Right atrium auricular region (tissue), 2 donors: ENCODE measurements at places on chromosomes 1 and 21.

GRCh38 chr1:164622068-164622845, 63.3 kb downstream of the PBX1 start:
- no peak for DNase-seq

- no peak for DNase-seq
Observed at GRCh38 chr1:167367705-167368104, 147.0 kb downstream of the POU2F1 start.

DNA sequence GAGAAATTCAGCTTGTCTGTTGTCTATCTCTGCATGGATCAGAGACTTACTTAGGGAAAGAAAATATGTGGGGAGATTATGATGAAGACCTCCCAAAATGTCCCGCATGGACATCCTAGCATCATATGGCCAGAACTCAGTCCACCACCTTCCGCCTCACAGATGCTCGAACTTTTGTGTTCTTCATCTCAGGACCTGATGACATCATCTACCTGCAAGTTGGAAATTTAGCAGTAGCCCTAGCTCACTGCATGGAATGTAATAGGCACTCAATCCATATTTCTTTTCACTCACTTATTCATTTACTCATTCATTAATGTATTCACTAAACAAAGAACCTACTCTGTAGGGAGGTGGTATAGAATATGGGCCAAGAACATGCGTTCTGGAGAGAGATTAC, 96.8 kb downstream of the CLIC6 start:
- no peak for DNase-seq

DNA sequence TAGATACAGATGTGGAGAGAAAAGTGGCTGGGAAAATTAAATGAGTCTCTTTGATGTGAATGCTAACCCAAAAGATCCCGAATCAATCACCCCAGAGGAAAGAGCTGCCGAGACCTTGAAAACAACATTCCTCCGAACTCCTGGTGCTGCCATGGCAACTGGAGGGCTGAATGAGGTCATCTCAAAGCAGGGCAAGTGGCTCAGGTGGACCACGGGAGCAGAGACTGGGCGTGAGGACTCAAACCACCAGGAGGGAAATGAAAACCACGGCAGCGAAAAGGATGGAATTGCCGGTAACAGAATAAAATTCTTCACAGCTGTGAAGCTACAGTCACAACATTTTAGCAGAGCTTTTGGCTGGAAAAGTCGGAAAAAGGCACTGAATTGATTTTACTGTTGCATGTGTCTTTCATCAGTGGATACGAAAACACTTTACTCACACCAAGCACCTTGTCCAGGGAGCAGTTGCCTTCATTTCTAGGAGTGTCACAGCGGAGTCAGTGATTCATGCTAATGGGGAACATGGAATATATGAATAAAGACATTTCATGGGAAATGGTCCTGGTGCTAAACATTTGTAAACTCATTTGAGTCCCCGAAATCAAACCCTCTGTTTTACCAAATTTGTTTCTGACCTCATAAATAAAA, 23.2 kb upstream of the BECN2 start:
- no peak for DNase-seq

DNA sequence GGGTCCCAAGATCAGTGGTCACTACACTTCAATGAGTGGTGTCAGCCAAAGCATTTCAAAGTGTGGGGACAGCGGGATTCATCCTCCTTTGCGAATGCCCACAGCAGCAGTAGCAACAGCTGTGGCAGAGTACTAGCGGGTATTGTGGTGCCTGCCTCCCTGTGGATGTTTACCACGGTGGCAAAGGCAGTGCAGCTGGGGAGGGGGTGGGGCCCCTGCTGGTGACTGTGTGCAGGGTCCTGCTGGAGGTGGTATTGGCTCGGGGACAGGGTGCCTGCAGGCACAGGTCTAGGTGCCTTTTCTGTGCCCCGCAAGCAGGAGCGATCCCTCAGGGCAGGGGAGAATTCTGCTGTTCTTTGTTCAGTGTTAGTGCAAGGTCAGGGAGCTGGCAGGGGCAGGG, 415.7 kb downstream of the USP25 start:
- no peak for DNase-seq

DNA sequence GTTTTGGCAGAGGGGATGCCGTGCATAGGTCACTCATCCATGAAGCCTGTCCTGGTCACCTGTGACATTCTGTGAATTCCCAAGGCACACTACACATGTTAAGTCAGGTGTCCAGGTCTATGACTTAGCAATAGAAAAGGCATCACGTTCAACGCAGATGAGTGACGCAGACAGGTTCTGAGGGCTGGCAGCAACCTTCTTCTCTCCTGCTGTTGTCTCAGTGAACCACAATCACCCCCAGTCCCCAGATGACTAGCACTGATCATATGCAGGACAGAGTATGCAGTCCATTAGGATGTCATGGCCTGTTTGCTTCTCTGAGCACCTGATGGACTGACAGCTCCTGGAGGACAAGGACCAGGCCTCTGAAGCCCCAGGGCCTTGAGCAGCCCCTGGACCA, 157.8 kb upstream of the KAZN start:
- no peak for DNase-seq
